ENCODE measurements at places on chromosomes 6 and 20. TPM values are rescaled to one million over a fixed set of nuclear protein-coding genes. Genes with fewer than 3 reads are reported as not detected.

DNA sequence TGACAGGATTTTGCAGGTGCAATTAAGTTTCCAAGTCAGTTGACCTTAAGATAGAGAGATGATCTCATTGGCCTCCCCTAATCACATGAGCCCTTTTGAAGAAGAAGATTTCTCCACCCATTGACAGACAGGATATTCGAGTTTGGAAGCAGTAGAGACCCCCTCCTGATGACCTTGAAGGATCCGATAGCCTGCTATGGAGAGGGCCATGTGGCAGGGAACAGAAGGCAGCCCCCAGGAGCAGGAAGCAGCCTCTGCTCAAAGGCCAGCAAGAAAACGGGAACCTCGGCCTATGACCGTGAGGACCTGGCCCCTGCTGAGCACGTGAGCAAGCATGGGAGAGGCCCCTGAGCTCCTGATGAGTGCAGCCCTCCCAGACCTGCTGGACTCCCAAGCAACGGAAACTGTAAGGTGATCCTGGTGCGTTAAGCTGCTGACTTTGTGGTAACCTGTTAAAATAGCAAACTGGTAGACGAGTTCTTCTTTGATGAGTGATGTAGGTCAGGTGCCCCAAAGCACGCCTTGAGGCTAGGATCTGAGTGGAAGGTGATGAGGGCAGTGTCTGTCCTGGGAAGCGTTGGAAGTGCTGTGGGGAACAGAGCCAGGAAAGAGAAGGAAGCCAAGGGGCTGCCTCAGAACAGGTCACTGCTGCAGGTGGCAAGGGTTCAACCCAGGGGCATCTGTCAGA, 18.5 kb upstream of the TUBB2A start:
- H3K36me3 ChIP-seq: no peaks in the 10 kb centered on the region
- H3K27me3 ChIP-seq: no peaks in the 10 kb centered on the region
- H3K27ac ChIP-seq: no peak overlapping the region
- H3K4me1 ChIP-seq: no peaks in the 10 kb centered on the region

Gene ZSCAN12
- 0.50 TPM for polyA plus RNA-seq

Gene FAM110A
- polyA plus RNA-seq: 13.8 TPM

Gene EPPIN
- not detected for polyA plus RNA-seq

GRCh38 chr6:36216559-36216958, 20.0 kb downstream of the BRPF3 start:
- peaks cover 69% of the 10 kb centered on the region for H3K36me3 ChIP-seq
- no peak for DNase-seq
- H3K27ac ChIP-seq: no peak overlapping the region
- H3K27me3 ChIP-seq: no peaks in the 10 kb centered on the region
- H3K4me3 ChIP-seq: no peak overlapping the region

GRCh38 chr20:2919518-2920245, 46.4 kb downstream of the PTPRA start:
- H3K27ac ChIP-seq: no peak overlapping the region
- no peak for DNase-seq
- H3K27me3 ChIP-seq: no peaks in the 10 kb centered on the region

DNA sequence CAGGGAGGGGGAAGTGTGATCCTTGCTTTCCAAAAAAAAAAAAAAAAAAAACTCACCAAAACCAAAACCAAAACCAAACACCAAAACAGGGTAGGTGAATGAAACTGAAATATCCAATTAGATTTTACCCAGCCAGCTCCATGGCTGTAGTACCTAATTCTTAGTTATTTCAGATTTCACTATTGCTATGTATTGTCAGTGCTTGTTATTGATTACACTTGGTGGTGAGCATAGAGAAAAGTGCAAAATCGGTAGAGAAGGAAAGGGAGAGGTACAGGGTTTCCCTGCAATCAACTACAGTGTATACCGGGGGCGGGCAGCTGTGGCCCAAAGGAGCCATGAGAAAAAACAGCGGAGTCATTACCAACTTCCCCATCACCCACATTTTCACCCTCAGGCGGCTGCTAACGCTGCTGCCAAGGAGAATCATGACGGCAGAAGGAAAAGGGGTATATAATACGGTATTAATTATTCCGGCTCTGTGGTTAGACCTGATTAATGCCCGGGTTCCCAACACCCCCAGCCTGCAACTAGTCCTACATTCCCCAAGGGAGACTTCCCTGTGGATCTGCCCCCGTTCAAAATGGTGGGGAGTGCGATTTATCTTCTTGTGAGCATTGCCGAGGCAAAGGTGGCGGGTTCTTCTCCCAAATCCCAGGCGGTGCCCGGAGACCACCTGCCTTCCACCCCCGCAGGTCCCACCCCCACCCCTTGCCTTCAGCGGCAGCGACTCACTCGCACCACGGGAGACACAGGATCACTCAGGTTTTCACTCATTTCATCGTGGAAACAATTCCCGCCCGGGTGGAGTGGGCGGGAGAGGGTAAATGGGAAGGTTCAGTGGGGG, at the start of gene C6orf62:
TSS of gene C6orf62 (minus strand) at position 30 of the 847 bp plus-strand sequence. CDS start 486 bp downstream, outside the sequence.
- H3K27ac ChIP-seq: peak within 1 kb of the TSS; percentile 96
- peak; percentile 66 for DNase-seq
- H3K36me3 ChIP-seq: peaks cover 32% of the 10 kb centered on the region
- H3K27me3 ChIP-seq: no peaks in the 10 kb centered on the region

Gene FABP7
- not detected for polyA plus RNA-seq

GRCh38 chr20:38982291-38982690, 20.1 kb downstream of the DHX35 start:
- no peaks in the 10 kb centered on the region for H3K27me3 ChIP-seq
- no peaks in the 10 kb centered on the region for H3K4me1 ChIP-seq
- H3K4me3 ChIP-seq: no peak overlapping the region
- peaks cover 78% of the 10 kb centered on the region for H3K36me3 ChIP-seq
- no peak for DNase-seq
- no peak overlapping the region for H3K27ac ChIP-seq

GRCh38 chr6:80289727-80290126, 183.3 kb downstream of the BCKDHB start:
- no peak overlapping the region for H3K27ac ChIP-seq
- DNase-seq: no peak
- H3K27me3 ChIP-seq: no peaks in the 10 kb centered on the region

Gene RAB23
- polyA plus RNA-seq: 0.46 TPM

DNA sequence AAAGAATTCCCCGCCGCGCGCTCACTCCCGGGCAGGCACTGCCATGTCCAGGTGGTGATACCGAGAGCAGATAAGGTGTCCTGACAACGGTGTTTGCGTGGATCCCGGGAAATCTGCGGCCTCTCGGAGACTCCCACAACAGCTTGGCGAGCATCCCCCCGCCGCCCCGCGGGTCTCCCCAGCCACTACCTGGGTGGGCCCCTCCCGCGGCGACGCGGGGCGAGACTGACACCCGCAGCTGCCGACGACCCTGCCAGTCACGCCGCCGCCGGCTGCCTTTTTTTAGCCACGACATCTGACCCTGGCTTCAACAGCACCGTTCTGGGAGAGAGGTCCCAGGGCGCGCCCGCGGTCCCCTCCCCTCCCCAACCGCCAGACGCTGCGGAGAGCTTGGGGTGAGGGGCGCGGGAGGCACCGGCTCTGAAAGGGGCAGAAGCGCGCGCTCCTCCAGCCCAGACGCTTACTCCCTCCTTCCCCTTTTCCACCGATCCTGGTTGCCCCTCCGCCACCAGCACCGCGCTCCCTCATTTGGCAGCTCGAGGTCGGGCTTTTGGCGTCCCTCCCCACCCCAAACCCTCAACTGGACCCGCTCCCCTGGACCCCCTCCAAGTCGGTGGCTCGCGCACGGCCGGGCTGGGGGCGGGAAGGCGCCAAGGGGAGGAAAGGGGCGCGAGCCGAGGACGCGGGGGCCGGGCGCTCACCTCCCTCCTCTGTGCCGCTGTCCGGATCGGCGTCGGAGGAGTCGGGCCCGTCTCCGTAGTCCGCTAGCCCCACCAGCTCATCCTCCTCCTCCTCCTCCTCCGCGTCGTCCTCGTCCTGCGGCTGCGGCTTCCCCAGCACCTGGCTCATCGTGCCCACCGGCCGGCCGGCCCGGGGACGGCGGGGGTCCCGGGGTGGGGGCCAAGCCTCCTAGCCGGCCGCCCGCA, 665 bp downstream of the RRAGD start:
- peak overlapping the region; percentile 69 for H3K4me3 ChIP-seq
- H3K36me3 ChIP-seq: no peaks in the 10 kb centered on the region
- no peaks in the 10 kb centered on the region for H3K27me3 ChIP-seq
- H3K4me1 ChIP-seq: peaks cover 52% of the 10 kb centered on the region
- H3K27ac ChIP-seq: peak overlapping the region; percentile 15

DNA sequence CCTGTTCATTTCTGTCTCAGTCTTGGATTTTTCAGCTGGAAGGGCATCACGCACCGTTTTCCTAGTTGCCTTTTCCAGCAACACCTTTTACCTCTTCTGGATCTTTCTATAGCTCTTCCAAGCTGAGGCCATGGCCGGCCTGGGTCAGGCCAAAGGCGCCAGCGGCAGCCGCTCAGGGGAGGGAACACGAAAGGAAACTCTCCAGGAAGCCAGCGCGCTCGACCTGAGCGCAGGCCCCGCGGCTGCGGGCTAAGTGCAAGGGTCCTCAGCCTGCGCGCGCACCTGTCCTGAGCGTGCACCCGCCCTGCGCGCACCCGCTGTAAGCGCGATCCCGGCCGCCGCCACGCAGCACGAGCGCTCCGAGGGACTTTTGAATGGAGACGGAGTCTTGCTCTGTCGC, 43.8 kb upstream of the TMEM181 start:
- H3K36me3 ChIP-seq: no peaks in the 10 kb centered on the region
- no peak overlapping the region for H3K27ac ChIP-seq
- DNase-seq: no peak
- peaks cover 16% of the 10 kb centered on the region for H3K27me3 ChIP-seq

Gene TMEM244
- not detected for polyA plus RNA-seq

- H3K36me3 ChIP-seq: no peaks in the 10 kb centered on the region
- no peaks in the 10 kb centered on the region for H3K27me3 ChIP-seq
- no peaks in the 10 kb centered on the region for H3K4me1 ChIP-seq
- no peak overlapping the region for H3K4me3 ChIP-seq
These were observed 112.4 kb downstream of the NRN1 start for GRCh38 chr6:5894357-5894756.

Gene CRISP2
- polyA plus RNA-seq: not detected

DNA sequence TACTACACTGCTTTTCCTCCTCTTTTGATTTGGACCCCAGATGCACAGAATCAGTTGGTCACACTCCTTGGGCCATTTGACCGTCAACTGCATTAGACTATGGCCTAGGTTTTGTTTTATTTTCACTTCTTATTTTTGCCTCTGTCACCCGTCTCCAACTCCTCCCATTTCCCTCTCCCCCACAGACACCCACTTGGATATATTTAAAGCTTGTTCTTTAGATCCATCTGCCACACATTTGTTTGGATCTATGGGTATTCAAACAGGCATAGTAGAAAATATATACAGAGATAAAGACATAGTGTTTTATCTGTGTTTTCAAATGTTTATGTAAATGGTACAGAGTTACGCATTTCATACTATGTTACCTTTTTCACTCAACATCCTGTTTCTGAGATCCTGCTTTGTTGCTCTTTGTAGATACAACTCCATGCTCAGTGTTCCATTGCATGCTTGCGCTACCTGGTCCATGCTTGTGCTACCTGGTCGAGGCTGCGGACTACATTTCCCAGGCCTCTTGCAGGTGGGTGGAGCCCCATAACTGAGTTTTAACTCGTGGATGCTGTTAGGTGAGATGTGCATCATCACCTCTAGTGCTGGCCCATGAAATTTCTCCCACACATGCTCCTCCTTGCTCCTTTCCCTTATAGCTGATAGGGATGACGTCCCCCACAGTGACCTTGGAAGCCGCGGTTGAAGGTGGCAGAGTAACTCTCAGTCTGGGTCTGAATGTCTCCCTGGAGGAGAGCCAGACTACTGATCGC, 11.5 kb upstream of the PREX1 start:
- H3K36me3 ChIP-seq: no peaks in the 10 kb centered on the region
- DNase-seq: no peak
- H3K4me1 ChIP-seq: peaks cover 33% of the 10 kb centered on the region

Gene AIF1
- polyA plus RNA-seq: 530 TPM

Gene TMC2
- not detected for polyA plus RNA-seq

DNA sequence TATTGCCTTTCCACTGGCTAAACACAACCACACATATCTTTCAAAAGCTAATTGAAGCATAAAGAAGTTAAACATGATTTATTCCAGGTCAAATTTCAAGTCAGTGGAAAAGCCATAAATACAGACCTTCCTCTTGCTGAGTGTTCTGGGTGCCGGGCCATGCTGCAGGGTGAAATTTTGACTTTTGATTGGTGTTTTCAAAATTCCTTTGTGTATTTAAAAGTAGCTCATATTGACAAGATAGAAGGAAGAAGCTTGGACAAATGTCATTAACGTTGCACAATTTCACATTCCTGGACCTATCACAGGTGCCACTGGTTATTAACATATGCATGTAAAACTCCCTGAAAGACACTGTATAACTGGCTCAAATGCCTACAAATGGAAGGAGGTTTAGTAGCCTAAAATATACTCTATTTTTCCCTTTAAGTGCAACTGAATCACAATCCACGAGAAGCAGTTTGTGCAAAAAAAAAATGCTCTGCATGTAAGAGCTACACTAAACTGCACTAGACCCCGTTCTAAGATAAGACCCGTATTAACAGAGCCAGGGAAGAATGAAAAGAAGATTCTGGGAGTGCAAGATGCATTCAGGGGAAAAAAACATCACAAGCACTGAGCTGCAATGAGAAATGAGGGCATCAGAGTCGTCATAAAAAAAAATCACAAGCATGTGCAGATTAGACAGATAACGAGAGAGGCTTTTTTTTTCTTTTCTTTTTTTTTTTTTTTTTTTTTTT, 30.4 kb downstream of the ATXN1 start:
- DNase-seq: no peak
- no peaks in the 10 kb centered on the region for H3K36me3 ChIP-seq
- no peak overlapping the region for H3K4me3 ChIP-seq
- H3K4me1 ChIP-seq: peaks cover 58% of the 10 kb centered on the region
